Stomach (tissue), 19 donors: ENCODE measurements at places on chromosomes 11 and 22. TPM values are rescaled to one million over a fixed set of nuclear protein-coding genes. Genes with fewer than 3 reads are reported as not detected.

DNA sequence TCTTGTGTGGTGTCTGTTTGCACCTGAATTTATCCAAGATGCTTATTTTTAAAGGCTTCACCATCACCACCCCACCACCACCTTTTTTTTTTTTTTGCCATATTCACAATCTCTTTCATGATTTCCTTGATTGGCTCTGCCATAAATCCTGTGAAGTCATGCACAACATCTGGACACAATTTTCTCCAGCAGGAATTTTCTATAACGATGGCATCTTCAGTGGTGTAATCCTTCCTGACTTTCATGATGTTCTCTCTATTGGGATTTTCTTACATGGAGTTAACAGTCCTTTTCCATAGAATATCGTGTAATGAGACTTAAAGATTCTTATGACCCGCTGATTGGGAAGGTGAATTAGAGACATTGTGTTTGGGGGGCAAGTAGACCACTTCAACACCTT lies 17.8 kb downstream of the ZFP91 start:
- DNase-seq: no peak

DNA sequence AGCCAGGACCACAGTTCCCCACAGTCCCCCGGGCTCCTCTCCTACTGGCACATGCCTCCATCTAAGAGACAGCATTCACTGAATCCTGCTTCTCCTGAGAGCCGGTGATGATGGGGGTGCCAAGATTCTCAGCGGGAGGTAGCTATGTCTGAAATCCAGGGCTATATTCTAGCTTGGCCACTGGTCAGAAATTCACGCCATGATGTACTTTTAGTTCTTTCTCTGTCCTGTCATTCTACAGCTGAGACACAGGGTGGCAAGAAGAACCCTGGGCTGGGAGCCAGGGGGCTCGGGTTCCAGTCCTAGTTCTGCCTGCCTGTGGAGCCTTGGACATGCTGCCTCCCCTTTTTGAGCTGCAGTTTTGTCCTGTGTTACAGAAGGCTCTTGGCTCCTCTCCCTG lies 59.2 kb upstream of the PHOX2A start:
- no peak for DNase-seq

DNA sequence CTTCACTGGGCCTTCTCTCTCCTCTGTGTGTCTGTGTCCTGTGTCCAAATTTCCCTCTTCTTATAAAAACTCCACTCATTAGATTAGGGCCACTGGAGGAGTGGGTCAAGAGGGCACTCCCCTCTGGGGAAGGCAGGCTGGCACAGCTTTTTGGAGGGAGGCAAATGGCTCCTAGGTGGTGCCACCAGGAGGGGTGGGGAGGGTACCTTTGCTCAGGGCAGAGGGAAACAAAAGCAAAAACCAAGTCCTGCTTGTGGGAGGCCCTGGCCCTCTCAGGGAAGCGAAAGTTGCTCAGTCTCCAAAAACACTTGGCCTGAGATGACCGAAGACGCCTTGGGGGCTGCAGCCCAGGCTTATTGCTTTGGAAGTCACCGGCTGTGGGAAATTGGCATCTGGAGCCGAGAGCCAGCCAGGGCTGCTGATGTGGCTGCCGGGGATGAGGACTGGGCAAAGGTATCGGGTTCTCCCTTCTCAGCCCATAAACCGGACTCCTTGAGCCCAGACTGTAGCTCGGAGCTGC lies 48.2 kb upstream of the ANO1 start:
- DNase-seq: no peak

- no peak for DNase-seq
Observed at GRCh38 chr11:72005347-72006260, 6.9 kb downstream of the IL18BP start.

DNA sequence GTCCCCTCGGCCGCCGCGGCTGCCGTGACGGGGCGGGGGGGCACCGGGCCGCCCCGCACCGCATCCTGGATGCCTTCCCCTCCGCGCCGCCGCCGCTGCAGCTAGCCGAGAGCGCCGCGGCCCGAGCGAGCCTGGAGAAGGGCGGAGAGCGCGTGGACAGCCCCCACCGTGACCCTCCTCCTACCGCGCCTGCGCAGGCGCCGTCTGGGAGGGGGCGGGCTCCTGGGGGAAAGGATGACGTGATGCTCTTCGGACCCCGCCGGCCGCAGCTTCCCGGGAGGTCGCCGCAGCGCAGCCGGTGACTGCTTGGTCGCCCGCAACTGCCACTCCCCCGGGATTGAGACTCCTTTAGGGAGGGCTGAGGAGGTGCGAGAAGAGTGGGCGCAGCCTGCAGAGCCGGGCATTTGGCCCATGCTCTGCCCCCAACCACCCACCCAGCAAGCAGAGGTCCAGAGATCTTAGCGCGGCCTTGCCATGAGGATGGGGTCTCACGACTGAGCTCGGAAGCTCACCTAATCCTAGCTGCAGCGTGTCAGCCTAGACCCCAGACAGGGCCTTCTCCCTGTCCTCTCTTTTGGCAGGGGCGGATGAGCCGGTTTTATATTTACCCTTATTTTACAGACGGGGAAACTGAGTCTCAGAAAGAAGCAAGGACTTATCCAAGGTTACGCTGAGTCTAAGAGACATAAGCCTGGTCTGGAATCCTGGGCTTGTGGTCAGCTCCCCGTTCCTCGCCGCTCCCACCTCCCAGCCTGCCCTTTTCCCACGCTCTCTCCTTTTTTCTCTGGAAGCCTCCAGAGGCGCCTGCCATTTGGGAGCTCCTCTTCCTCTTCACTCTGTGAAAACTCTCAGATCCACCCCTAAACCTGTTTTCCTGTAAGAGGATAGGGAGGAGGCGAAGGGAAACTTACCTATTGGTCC lies at the start of gene DENND5A:
DENND5A (minus strand) TSS at position 140 of the 921 bp plus-strand sequence. CDS start 281 bp downstream, outside the sequence.
- peak; percentile 97 for DNase-seq

DNA sequence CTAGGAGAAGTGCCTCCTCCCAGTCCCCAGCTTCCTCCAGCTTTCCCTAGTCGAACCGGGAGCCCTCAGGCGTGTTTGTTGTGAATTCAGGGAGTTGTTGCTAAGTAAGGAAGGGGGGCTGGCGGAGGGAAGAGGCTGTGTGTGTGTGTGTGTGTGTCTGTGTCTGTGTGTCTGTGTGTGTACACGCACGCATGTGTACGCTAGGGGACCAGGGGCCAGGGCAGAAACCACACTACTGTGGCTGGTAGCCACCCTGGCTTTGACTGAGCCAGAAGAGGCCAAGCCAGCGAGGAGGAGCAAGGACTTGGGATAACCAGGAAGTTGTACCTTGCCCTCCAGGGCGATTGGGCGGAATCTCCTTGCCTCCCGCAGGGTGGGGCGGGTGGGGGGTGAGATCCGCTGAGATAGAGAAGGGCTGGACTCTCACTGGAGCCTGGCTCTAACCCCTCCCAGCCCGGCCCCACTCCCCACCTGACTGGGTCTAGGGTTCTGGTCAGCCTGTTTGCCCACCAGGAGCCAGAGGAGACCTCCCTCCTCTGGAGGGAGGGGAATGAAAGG lies 7.5 kb downstream of the BCL9L start:
- peak; percentile 93 for DNase-seq

DNA sequence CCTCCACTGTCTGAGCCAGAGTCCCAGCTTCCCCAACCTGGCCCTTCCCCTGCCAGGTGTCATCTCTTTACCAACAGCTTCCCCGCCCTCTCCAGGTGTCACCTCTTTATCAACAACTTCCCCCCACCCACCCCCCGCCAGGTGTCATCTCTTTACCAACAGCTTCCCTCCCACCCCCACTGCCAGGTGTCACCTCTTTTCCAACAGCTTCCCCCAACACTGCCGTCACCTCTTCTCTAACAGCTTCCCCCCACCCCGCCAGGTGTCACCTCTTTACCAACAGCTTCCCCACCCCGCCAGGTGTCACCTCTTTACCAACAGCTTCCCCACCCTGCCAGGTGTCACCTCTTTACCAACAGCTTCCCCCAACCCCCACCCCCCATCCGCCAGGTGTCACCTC lies 29.8 kb upstream of the TTLL12 start:
- no peak for DNase-seq

The SPCS2 gene
- total RNA-seq: 6.7 TPM

The OR51B5 gene
- total RNA-seq: 1.2 TPM

The CD3D gene
- total RNA-seq: not detected
